ENCODE measurements at places on chromosomes 16 and 17.
A peak's percentile ranks its signal among the peaks of the same experiment; 100 is the strongest.

GRCh38 chr16:69340095-69340644 is 598 bp downstream of the NIP7 start:
- DNase-seq: no peak

DNA sequence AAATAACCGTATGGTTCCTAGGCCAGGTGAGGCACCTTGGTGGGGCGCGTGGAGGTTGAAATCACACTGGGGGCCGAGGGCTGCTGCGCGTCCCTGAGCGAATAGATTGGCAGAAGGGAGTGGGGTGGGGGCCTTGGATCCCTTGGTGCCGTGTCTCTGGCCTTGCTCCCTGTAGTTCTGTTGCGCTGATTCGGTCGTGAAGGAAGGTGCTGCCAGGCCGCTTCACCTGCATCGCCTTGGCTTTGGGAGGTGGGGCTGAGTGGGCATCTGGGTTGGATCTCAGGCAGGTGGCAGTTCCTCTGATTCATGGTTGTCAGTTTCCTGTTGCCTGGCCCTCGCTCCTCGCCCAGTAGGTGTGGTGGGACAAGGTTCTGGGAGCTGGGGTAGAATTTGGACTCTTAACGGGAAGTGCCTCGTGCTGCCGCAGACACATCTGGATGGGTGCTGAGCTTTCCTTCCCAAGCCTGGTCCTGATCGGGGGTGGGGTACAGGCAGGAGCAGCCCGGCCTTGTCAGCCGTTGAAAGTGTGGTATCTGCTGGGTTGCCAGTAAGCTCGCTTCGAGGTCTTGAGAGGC is 30.1 kb downstream of the PGS1 start:
- no peak for DNase-seq

GRCh38 chr16:17437127-17437720 is 33.5 kb downstream of the XYLT1 start:
- no peak for DNase-seq

DNA sequence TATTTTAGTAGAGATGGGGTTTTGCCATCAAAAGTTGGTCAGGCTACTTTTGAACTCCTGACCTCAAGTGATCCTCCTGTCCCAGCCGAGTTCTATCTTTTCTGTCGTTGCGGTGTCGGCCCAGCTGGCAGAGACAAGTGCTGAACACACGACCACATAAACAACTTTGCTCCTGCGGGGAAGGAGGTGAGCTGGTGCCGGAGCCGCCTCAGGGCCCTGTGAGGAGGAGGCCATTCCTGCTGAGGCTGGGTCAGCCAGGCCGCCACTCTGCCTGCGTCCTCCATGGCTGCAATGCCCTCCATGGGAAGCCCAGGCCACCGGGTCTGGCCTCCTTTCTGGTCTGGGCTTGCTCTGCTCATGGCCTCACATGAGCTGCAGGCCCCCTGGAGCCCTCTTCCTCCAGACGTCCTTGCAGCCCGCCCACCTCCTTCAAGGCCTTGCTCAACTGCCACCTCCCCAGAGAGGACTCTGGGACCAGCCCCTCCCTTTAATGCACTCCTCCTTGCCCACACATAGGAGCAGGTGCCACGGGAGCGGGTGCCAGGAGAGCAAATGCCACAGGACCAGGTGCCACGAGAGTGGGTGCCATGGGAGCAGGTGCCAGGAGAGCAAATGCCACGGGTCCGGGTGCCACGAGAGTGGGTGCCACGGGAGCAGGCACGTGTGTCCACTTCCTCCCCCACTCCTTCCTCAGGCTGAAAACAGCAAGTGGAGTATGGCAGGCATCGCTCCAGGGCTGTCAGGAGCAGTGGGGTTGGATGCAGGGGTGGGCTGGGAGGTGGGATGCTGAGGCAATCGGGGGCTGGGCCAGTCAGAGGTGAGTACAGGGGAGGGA is 28.4 kb upstream of the CBFA2T3 start:
- no peak for DNase-seq

DNA sequence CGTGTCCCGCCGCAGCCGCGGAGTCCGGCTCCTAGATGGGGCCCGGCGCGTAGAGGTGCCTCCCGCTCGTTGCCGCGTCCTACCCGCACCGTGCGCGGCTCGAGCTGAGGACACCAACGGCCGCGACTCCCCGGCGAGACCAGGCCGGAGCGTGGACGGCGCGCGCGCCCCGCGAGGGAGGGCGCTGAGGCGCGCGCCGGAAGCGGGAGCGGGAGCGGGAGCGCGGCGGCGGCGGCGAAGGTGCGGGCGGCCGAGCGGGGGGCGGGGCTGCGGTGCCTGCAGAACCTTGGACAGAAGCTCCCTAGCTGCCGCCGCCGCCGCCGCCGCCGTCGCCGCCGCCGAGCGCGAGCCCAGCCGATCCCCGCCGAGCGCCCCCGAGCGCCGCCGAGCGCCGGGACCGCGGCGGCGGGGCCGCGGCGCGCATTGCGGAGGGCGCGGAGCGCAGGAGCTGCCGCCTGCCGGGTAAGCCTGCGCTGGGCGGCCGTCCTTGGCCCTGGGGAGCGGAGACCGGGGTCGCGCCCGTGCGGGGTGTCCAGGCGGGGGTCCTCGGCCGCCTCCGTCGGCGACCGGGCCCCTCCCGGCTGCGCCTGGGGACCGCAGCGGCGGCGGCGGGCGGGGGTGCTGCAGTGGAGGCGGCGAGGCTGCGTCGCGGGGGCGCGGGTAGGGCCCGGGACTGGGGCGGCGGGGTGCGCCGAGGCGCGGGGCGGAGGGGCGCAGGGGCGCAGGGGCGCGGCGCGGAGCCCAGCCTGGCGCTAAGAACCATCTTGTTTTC is at the start of gene CDK5R1:
Gene CDK5R1 (plus strand): TSS at position 293 of the 772 bp plus-strand sequence. CDS start 628 bp downstream, outside the sequence.
- DNase-seq: peak; percentile 78

- DNase-seq: no peak
These were observed 32.0 kb downstream of the COTL1 start for GRCh38 chr16:84585886-84586285.

GRCh38 chr16:78718141-78718540 is 618.7 kb downstream of the WWOX start:
- no peak for DNase-seq

GRCh38 chr16:35146031-35146710 is 1686.8 kb downstream of the TP53TG3F start:
- no peak for DNase-seq

GRCh38 chr17:79707931-79708891 is 22.5 kb upstream of the ENPP7 start:
- peak; percentile 47 for DNase-seq

- DNase-seq: no peak
These were observed 46.3 kb downstream of the METRNL start for GRCh38 chr17:83125515-83126274.

GRCh38 chr16:67036323-67036741 is 7.4 kb downstream of the CBFB start:
- no peak for DNase-seq

DNA sequence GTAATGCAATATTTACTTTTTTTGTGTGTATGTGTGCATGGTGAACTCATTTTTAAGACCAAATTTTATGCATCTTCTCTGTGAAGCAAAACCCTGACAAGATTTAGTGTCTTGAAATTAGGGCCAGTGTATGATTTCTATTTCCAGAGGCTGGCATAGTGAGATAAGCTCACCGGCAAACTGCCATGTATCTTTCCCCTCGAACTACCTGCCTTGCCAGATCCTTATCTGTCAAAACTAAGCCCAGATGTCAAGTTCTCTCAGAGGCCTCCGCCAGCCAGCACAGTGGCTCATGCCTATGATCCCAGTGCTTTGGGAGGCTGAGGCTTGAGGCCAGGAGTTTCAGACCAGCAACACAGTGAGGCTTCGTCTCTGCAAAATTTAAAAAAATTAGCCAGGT is 10.0 kb downstream of the USP32 start:
- DNase-seq: no peak

GRCh38 chr17:1965556-1966273 is 59.4 kb downstream of the RTN4RL1 start:
- no peak for DNase-seq

GRCh38 chr16:1297018-1297696 is 12.3 kb upstream of the UBE2I start:
- no peak for DNase-seq

GRCh38 chr17:66150708-66151107 is 41.2 kb downstream of the CEP112 start:
- no peak for DNase-seq

DNA sequence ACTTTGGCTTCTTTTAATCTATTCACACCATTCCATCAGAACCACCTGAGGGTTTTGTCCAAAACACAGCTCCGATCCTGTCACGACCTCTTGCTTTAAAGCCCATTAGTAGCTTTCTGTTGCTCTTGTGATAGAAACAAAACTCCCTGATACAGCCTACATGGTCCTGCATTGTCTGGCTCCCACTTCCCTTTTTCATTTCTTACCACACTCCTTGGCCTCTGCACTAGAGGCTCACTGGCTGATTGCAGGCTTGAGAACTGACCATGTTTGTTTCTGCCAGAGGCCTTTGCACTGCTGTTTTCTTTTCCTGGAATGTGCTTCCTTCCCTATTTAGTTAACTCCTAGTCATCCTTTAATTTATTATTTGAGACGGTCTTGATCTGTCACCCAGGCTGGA is 23.7 kb downstream of the IST1 start:
- DNase-seq: no peak

DNA sequence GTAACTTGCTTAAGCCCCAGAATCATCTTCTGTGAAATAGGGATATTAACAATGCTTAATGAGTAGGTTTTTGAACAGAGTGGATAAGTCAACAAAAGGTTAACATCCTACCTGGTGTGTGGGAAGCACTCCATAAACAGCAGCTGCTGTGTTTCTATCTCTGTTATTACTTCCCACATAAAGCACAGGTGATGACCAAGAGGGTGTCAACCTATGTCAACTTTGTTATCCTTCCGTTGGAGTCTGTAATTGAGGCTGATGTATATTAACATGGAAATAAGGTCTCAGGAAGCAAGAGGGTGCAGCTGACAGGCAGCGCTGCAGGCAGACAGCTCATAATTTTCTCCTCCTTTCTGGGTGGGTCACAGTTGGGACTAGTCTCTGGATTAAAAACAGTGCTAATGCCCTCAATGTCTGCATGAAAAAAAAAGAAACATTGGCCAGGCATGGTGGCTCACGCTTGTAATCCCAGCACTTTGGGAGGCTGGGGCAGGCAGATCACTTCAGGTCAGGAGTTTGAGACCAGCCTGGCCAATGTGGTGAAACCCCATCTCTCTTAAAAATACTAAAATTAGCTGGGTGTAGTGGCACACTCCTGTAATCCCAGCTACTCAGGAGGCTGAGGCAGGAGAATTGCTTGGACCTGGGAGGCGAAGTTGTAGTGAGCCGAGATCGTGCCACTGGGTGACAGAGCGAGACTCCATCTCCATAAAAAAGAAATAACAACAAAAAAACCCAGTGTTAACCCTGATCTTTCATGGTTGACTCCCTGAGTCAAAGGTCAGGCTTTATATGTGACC is 269.6 kb downstream of the SNX29 start:
- no peak for DNase-seq

GRCh38 chr17:40509626-40510327 is 8.4 kb upstream of the TNS4 start:
- no peak for DNase-seq

DNA sequence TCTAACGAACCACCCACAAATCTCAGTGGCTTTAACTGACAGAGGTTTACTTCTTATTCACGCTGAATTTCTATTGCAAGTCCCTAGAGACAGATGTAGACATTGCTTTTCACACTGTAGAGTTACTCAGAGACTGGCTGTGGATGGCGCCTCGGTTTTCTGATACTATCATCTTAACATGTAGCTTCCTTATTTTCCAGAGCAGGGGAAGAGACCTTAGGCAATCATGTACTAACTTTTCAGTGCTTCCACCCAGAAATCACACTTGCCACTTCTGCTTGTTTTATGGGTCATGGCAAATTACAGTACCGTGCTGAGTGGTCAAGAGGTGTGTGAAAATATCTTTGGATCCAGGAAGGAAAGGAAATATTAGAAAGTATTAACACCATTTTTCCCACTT is 65.4 kb downstream of the MAF start:
- DNase-seq: no peak

- no peak for DNase-seq
These were observed 70.1 kb downstream of the KCNJ2 start for GRCh38 chr17:70239391-70239826.

DNA sequence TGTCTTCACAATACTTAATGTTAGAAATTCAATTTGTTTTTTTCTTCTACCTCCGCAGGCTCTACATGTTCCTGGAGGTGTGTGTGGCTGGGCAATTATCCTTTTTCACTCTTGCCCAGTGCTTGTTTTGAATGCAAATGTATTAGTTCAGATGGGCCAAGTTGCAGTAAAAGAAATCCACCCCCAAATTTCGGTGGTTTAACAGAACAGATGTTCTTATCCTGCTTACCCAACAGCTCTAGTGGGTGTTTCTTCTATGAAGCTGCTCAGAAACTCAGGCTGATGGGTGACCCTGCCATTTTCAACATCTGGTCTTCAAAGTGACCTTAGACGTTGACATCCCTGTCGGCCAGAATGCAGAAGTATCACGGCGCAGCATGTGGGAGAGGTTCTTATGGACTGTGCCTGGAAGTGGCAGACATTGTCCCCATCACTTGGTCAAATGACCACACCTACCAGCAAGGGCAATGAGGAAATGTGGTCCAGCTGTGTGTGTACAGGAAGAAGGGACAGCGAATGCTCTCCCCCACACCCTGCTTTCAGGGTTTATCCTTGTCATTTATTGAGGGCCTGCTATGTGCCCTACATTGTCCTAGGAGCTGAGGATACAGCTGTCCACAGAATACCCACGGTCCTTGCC is 157.3 kb downstream of the CDH13 start:
- DNase-seq: no peak

- DNase-seq: no peak
These were observed 29.8 kb upstream of the HOXB9 start for GRCh38 chr17:48655913-48656312.

DNA sequence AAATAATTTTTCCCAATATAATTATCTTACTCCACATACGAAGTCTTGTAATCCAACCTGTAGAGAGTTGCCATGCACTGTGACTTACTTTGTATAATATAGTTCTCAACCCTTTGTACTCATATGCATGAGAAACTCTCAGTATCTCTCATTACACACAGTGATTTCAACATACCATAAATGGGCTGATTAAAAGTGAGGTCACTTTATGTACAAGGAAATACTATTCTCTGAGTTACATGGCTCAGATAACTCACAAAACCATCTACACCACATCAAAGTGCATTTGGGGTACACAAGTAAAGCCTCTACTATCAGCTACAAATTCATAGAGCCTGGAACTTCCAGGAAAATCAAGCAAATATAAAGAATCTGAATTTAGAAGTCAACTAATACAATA is 27.9 kb downstream of the SLFN12 start:
- no peak for DNase-seq

- no peak for DNase-seq
These were observed 12.5 kb downstream of the DHODH start for GRCh38 chr16:72021043-72021442.

GRCh38 chr16:86491640-86492023 is 18.7 kb upstream of the FOXF1 start:
- DNase-seq: no peak

- DNase-seq: no peak
These were observed 7.7 kb downstream of the ADAM11 start for GRCh38 chr17:44766409-44767038.
